Fibroblast of lung (primary cell): ENCODE measurements at places on chromosomes 13 and 19.

- peaks cover 11% of the 10 kb centered on the region for H3K4me1 ChIP-seq
- no peaks in the 10 kb centered on the region for H3K27me3 ChIP-seq
- H3K4me3 ChIP-seq, result no peak overlapping the region
- H3K36me3 ChIP-seq, result no peaks in the 10 kb centered on the region
- no peak overlapping the region for H3K27ac ChIP-seq
Observed at GRCh38 chr13:105342281-105342820, 1193.1 kb downstream of the EFNB2 start.

DNA sequence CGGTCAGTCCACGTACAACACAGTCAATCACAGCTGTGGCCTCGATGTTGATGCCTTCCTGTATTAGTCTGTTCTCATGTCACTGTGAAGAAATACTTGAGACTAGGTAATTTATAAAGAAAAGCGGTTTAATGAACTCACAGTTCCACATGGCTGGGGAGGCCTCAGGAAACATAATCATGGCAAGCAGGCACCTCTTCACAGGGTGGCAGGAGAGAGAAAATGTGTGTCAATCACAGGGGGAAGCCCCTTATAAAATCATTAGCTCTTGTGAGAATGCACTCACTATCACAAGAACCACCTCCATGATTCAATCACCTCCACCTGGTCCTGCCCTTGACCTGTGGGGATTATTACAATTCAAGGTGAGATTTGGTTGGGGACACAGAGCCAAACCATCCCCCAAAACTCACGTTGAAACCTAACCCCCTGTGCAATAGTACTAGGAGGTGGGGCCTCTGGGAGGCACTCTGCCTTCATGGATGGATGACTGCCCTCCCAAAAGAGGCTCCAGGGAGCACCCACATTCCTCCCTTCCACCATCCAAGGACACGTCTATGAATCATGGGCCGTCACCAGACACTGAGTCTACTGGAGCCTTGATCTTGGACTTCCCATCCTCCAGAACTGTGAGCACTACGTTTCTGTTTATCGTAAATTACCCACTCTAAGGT, 2.3 kb upstream of the PROZ start:
- DNase-seq, result no peak
- no peak overlapping the region for H3K27ac ChIP-seq
- no peaks in the 10 kb centered on the region for H3K36me3 ChIP-seq
- no peaks in the 10 kb centered on the region for H3K27me3 ChIP-seq
- peaks cover 14% of the 10 kb centered on the region for H3K4me1 ChIP-seq

DNA sequence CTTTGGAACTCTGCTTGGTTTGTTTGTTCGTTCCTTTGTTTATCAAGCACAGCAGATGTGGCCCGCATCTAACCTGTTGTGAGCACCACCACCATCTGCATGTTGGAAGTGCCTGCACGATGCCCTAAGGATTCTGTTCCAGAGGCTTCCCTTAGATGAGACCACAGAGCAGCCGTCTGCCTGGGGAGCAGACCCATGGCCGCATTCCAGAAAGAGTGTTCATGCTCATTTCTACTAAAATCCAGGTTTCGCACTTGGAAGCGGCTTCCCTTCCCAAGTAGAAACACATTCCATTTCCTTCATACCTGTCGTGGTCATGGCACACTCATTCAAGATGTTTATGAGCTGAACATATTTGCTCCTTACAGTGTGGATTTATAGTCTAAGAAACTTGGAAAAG, 27.2 kb downstream of the COL4A2 start:
- peak; percentile 96 for DNase-seq
- H3K36me3 ChIP-seq, result no peaks in the 10 kb centered on the region
- no peak overlapping the region for H3K27ac ChIP-seq
- H3K27me3 ChIP-seq, result no peaks in the 10 kb centered on the region
- H3K4me3 ChIP-seq, result no peak overlapping the region

- H3K4me3 ChIP-seq, result no peak overlapping the region
- no peaks in the 10 kb centered on the region for H3K4me1 ChIP-seq
- no peak overlapping the region for H3K27ac ChIP-seq
- H3K36me3 ChIP-seq, result peaks cover 16% of the 10 kb centered on the region
- no peaks in the 10 kb centered on the region for H3K27me3 ChIP-seq
- DNase-seq, result no peak
Observed at GRCh38 chr19:7971553-7972520, 28.4 kb upstream of the TIMM44 start.

GRCh38 chr19:44974857-44975256, 19.7 kb downstream of the CLPTM1 start:
- H3K36me3 ChIP-seq, result peaks cover 28% of the 10 kb centered on the region
- H3K27me3 ChIP-seq, result no peaks in the 10 kb centered on the region
- H3K4me1 ChIP-seq, result no peaks in the 10 kb centered on the region
- no peak overlapping the region for H3K27ac ChIP-seq
